ENCODE measurements at places on chromosomes 13 and 19.

GRCh38 chr19:17073869-17074633 lies 1.2 kb downstream of the HAUS8 start:
- DNase-seq: no peak

GRCh38 chr13:97221046-97221445 lies 1.1 kb upstream of the MBNL2 start:
- DNase-seq: no peak

GRCh38 chr19:5624018-5624663 lies 1.3 kb downstream of the SAFB start:
- DNase-seq: no peak

DNA sequence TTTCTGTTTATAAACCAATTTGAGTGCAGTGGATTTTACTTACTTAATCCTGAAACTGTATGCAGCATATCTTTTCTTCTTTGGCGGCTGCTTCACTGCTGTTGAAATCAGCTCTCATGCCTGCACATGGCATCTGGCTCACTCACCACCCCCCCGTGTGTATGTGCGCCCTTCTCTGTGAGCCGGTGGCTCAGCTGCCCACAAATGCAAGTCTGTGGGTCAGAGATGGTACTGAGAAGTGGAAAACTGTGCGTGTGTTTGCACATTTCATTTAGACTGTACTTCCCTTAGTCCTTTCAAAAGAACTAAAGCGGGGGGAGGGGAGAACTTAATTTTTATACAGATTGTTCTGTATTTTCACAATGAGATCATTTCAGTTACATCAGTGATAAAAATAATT lies 307.6 kb downstream of the SHISA2 start:
- DNase-seq: no peak

GRCh38 chr13:40756042-40756441 lies 14.9 kb downstream of the MRPS31 start:
- no peak for DNase-seq

- no peak for DNase-seq
These were observed 62.0 kb downstream of the MICU2 start for GRCh38 chr13:21541980-21542379.

DNA sequence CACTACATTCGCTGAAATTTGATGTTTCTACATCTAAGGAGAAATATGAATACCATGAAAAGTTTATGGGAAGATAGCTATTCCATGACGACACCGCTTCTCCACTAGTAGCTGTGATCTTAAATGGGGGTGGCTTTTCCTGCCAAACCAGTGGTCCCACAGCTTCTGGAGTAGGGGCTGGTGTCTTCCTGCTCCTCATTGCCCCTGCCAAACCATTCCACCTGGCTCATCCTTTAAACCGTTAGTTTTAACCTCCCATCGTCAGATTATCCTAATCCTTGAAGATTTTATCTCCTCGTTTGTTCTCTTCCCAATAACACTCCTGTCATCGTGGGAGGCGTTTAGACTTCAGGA lies 568 bp upstream of the ZNF230 start:
- no peak for DNase-seq

- DNase-seq: no peak
These were observed 20.8 kb downstream of the ITM2B start for GRCh38 chr13:48253849-48254248.

All from NK-92 treated with Interleukin-12 subunit alpha and Interleukin-12 subunit beta, amount 100 ng/mL, for 24 hours (cell line).